ENCODE measurements at places on chromosomes 11 and 22.

GRCh38 chr11:127873478-127873877, 713.9 kb downstream of the ETS1 start:
- DNase-seq: no peak

- DNase-seq: no peak
Observed at GRCh38 chr11:134845474-134846327, 433.7 kb upstream of the B3GAT1 start.

GRCh38 chr11:123561431-123561800, 93.0 kb downstream of the SCN3B start:
- no peak for DNase-seq

GRCh38 chr11:97092823-97093222, 703.0 kb downstream of the JRKL start:
- no peak for DNase-seq

DNA sequence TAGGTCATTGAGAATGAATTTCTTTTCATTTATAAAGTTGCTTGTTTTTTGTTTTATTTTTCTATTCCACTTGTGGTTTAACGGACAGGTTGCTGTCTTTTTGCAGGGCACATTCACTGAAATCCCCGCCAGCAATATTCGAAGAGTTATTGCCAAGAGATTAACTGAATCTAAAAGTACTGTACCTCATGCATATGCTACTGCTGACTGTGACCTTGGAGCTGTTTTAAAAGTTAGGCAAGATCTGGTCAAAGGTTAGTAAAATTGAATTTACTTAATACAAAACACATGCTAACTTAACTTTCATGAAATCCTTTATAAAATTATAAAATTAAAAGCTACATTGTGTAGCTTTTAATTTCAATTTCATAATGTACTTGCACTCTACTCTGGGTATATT, 53.6 kb downstream of the PDHX start:
- no peak for DNase-seq

DNA sequence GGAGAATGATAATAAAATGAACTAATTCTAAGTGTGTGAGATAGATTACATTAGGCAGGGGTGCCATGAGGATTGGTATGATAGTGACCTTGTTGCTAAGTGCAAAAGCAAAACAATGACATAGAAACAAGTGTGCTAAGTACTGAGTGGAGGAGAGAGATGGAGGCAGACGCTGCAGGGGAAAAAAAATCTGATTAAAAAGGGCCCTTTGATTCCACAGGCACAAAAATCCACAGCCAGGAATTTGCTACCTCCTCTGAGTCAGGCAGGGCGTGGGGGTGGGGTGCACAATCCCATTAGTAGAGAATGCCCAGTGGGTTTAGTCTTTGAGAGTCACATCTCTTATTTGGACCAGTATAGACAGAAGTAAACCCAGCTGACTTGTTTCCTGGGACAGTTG, at the start of gene CNTF:
CNTF (plus strand) TSS at position 322 of the 400 bp plus-strand sequence. CDS start 88 bp downstream, outside the sequence.
- no peak for DNase-seq
